ENCODE measurements at places on chromosomes 4 and X. TPM values are rescaled to one million over a fixed set of nuclear protein-coding genes. Genes with fewer than 3 reads are reported as not detected.
A peak's percentile ranks its signal among the peaks of the same experiment; 100 is the strongest.

POLN gene
- 2.9 TPM for total RNA-seq

USP26 gene
- 20.9 TPM for total RNA-seq

ARHGAP6 gene
- 0.70 TPM for total RNA-seq

GPR143 gene
- 2.1 TPM for total RNA-seq

MAGEA4 gene
- not detected for total RNA-seq

FAM9C gene
- not detected for total RNA-seq

GRCh38 chr4:20431543-20431951, 179.8 kb downstream of the SLIT2 start:
- DNase-seq: no peak

DNA sequence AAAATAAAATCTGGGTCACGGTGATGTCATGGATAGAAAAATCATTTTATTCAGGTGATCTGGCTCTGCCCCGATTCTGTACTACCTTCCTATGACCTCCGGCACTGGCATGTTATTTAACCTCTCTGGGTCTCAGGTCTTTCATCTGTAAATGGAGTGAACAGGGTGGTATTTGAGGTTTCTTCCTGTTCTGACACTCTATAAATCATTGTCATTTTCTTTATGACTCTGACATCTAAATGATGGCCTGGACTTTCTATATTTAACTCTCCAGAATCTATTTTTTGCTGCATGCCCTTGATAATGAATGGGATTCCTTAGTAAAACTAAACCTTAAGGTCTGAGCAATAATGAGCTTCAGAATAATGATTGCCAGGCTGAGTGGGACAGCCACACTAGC, 422.0 kb upstream of the CNKSR2 start:
- no peak for DNase-seq

- DNase-seq: peak; percentile 8
Measured at GRCh38 chr4:48247142-48247877, 22.3 kb downstream of the TEC start.

DNA sequence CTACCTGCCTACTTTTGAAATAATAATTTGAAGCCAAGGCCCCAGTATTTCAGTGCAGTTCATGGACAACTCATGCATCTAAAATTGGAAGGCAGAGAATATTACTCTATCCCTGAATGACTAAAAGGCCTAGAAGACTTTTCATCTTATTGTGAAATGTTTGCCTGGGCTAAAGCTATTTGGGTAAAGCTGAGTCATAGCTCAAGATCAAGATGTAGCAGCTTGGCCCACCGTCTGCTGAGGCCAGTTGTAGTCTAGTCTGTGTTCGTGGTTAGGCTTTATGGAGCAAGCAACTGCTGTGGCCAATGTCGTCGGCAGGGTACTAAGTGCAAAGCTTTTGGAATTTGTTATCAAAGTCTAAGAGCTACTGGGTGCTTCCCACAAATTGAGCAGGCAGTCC, 929.1 kb downstream of the RAB28 start:
- DNase-seq: peak; percentile 84

DNA sequence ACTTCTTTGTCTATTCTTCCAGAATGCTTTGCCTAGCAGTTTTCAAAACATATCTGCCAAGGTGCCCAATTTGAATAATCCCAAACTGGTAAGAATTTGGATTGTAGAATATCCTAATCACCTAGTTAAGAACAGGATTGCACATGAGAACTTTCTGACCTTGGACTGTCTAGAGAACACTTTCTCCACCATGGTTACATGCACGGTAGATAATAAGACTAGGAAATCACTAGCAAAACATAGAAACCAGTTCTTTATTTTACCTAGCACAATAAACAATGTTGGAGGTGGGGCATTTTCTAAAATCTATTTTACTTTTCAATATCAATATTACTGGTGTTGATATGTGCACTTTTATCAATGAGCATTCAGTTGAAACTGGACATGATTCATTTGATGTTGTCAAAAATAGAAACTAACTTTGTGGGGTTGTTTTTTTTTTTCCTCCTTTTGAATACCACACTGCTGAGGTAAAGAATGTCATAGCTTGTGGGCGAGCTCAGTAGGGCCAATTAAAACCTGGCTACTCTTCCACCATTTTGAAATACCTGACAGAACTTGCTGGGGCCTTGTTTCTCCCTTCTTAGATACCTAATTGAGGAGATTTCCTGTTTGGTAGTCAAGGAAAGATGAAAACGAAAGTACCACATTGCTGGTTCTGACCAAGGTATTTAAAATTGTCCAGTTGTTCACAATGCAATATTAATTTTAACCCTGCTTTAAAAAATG, 10.4 kb downstream of the MID1IP1 start:
- no peak for DNase-seq

All from HT1080 (cell line).